ENCODE measurements at places on chromosomes 2 and 18. TPM values are rescaled to one million over a fixed set of nuclear protein-coding genes. Genes with fewer than 3 reads are reported as not detected.
A peak's percentile ranks its signal among the peaks of the same experiment; 100 is the strongest.

- no peak for DNase-seq
Observed at GRCh38 chr2:10932345-10933151, 20.8 kb downstream of the KCNF1 start.

- peak; percentile 70 for DNase-seq
Observed at GRCh38 chr2:239727776-239728600, 297.2 kb downstream of the NDUFA10 start.

Gene GALNT5
- 0.16 TPM for total RNA-seq

GRCh38 chr2:106147665-106148064, 46.4 kb downstream of the UXS1 start:
- DNase-seq, result no peak

GRCh38 chr2:63790906-63791305, 50.8 kb upstream of the UGP2 start:
- no peak for DNase-seq

DNA sequence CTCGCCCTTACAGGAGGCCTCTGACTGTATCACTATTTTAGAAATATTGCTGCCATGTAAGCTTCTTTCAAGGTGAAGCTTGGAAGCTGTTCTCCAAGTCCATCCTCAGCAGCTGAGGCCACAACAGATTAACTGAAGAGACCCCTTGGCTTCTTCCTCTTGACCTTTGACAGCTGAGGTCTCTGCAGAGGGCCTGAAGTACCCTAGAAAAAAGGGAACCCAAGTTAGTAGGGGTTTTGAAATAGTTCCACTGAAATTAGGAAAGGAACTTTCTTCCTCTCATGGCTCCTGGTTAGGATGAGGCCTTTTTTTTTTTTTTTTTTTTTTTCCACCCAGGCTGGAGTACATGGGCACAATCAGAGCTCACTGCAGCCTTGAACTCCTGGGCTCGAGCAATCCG, 15.5 kb upstream of the IHH start:
- no peak for DNase-seq

- no peak for DNase-seq
Observed at GRCh38 chr2:139790136-139790535, 1009.9 kb upstream of the NXPH2 start.

GRCh38 chr2:109663721-109664120, 49.6 kb downstream of the SOWAHC start:
- DNase-seq, result peak; percentile 74

Gene ERICH2
- total RNA-seq, result 0.94 TPM

- DNase-seq, result no peak
Observed at GRCh38 chr2:54432251-54433015, 23.7 kb upstream of the SPTBN1 start.

Gene OXER1
- total RNA-seq, result 0.40 TPM

DNA sequence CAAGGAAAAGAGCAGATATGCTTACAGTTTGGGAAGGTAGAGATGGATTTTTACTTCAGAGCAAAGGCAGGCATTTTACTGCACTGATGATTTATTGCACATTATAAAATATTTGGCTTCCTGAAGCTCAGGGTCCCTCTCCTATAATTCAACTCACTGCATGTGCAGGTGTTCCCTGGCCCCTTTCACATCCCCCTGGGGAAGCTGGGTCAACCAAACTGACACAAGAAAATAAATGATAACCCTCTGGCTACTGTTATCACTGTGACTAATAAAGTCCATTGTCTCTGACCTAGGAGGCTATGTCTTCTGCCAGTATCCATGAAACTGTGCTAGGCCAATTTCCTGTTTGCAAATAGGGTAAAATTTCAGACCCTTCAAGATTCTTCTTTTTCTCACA, 163.1 kb downstream of the ARL6IP6 start:
- no peak for DNase-seq

DNA sequence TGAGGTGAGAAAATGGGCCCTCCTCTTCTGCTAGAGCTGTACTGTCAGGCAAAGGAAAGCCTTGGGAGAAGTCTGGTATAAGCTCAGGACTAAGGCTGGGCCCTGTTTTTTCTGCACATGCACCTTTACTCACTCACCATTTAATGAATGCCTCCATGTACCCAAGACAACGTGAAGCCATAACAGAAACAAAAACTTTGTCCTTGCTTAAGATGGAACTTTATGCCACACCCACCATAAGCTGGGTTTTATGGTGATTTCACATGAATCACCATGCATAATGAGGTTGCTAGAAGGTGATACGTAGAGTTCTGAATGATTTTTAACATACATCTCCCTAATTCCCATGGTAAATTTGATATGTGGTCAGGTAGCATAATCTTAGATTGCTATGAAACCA, 63.7 kb upstream of the CYP26B1 start:
- DNase-seq, result no peak

Gene GNLY
- total RNA-seq, result 1.7 TPM

Measured in Right ventricle myocardium superior (tissue), 1 donor.